ENCODE measurements at places on chromosomes 5 and 9. TPM values are rescaled to one million over a fixed set of nuclear protein-coding genes. Genes with fewer than 3 reads are reported as not detected.

The TMED9 gene
- total RNA-seq = 143 TPM

The FABP6 gene
- total RNA-seq = not detected

The DPYSL3 gene
- total RNA-seq = 2.2 TPM

The ROPN1L gene
- 0.72 TPM for total RNA-seq

The CFAP77 gene
- total RNA-seq = not detected

The NOXA1 gene
- total RNA-seq = 8.8 TPM

The GABRP gene
- 0.23 TPM for total RNA-seq

The CYLC2 gene
- not detected for total RNA-seq

The TRIM32 gene
- total RNA-seq = 5.9 TPM

The TNFSF8 gene
- total RNA-seq = 0.12 TPM

The BBLN gene
- total RNA-seq = 27.2 TPM

The PCDHB7 gene
- total RNA-seq = 0.61 TPM

The ALDH1A1 gene
- total RNA-seq = 190 TPM

The FOXD4L6 gene
- 0.08 TPM for total RNA-seq

The DIPK1B gene
- total RNA-seq = 7.5 TPM

The PCDHB5 gene
- 3.9 TPM for total RNA-seq

The OBP2B gene
- not detected for total RNA-seq

The FSTL4 gene
- total RNA-seq = 2.4 TPM

The FAM163B gene
- total RNA-seq = not detected

The SMIM33 gene
- not detected for total RNA-seq

The ACOT12 gene
- total RNA-seq = not detected

The ADRA1B gene
- total RNA-seq = 0.31 TPM
